Left lung (tissue), 14 donors: ENCODE measurements at places on chromosomes 1 and 21. TPM values are rescaled to one million over a fixed set of nuclear protein-coding genes. Genes with fewer than 3 reads are reported as not detected.

The KRTAP19-1 gene
- not detected for total RNA-seq

DNA sequence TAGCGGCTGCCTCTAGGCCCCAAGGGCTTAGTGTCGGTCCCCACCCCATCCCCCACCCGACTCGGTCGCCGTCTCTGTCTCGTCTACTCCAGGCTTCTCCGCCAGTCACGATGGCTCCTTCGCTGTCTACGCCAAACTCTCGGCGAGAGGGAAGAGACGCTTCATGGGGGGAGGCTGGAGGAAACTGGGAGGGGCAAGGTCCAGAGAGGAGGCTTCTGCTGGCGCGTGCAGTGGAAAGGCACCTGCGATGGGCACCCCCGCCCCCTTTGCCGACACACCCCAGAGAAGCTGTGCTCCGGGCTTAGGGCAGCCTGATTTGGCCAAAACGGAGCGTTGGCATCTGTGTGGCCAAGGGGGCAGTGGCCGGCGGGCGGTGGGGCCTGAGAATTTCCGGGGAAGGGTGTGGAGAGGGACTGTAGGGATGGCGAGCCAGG, 1.2 kb upstream of the CSMD2 start:
- H3K4me3 ChIP-seq: no peak overlapping the region
- H3K36me3 ChIP-seq: no peaks in the 10 kb centered on the region
- peaks cover 49% of the 10 kb centered on the region for H3K27me3 ChIP-seq
- no peak overlapping the region for H3K27ac ChIP-seq
- peaks cover 33% of the 10 kb centered on the region for H3K4me1 ChIP-seq

DNA sequence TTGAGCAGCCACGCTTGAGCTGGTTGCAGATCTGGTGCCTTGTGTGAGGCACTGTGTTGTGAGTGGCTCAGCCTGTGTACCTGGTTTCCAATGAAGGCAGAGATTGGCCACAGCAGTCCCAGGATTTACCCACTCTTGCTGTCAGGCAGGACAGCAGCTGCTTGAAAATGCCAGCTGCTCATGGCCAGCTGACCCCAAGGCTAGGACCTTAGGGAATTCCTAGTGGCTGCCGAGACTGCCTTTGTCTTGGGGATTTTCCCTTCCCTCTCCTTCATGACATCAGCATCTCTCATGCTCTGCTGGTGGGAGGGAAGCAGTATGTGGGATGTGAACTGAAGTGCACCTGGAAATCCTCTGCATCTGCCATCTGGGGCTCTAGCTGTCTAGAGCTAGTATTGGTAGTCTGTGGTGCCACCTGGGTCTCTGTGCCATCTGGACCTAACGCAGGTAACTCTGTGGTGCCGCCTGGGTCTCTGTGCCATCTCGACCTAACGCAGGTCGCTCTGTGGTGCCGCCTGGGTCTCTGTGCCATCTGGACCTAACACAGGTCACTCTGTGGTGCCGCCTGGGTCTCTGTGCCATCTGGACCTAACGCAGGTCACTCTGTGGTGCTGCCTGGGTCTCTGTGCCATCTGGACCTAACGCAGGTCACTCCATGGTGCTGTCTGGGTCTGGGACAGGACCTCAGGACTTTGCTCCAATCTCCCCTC, 3.8 kb upstream of the LRRC47 start:
- no peaks in the 10 kb centered on the region for H3K27me3 ChIP-seq
- H3K4me3 ChIP-seq: no peak overlapping the region
- H3K4me1 ChIP-seq: peaks cover 16% of the 10 kb centered on the region

GRCh38 chr1:100198596-100198995, 20.5 kb upstream of the LRRC39 start:
- no peaks in the 10 kb centered on the region for H3K27me3 ChIP-seq
- no peaks in the 10 kb centered on the region for H3K36me3 ChIP-seq
- no peak overlapping the region for H3K4me3 ChIP-seq
- no peak overlapping the region for H3K27ac ChIP-seq
- no peak for DNase-seq

GRCh38 chr1:117735045-117735992, 129.5 kb downstream of the TENT5C start:
- peaks cover 12% of the 10 kb centered on the region for H3K4me1 ChIP-seq
- peak overlapping the region; percentile 27 for H3K27ac ChIP-seq
- DNase-seq: no peak
- H3K27me3 ChIP-seq: no peaks in the 10 kb centered on the region
